ENCODE measurements at places on chromosomes 2 and 18.

DNA sequence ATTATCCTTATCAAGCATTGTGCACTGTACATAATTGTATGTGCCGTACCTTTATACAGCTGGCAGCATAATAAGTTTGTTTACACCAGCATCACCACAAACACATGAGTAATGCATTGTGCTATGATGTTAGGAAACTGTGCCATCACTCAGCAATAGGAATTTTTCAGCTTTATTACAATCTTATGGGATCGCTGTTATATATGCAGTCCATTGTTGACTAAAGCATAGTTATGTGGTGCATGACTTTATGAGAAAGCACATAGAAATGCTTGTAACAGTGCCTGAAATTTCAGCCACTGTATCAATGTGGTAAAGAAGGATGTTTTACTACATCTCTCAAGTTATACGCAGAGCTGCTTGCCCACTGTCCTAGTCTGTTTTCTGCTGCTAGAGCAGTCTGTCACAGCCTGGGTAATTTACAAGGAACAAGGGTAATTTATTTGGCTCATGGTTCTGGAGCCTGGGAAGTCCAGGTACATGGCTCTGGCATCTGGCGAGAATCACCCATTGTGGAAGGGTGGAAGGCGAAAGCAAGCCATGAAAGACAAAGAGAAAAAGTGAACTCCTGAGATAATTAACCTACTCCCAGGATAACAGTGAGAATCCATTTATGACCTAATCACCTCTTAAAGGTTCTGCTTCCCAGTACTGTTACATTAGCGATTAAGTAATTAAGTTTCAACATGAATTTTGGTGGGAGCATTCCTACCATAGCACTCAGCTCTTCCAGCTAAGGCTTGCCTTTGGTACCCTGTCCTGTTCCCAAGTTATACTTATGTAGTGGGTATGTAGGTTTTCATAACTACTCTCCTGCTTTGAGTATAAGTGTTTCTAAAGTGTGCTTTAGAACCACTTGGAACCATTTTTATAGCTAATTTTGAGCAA lies 4.6 kb downstream of the MAP3K20 start:
- DNase-seq: no peak

- no peak for DNase-seq
Observed at GRCh38 chr2:109699646-109700045, 85.5 kb downstream of the SOWAHC start.

DNA sequence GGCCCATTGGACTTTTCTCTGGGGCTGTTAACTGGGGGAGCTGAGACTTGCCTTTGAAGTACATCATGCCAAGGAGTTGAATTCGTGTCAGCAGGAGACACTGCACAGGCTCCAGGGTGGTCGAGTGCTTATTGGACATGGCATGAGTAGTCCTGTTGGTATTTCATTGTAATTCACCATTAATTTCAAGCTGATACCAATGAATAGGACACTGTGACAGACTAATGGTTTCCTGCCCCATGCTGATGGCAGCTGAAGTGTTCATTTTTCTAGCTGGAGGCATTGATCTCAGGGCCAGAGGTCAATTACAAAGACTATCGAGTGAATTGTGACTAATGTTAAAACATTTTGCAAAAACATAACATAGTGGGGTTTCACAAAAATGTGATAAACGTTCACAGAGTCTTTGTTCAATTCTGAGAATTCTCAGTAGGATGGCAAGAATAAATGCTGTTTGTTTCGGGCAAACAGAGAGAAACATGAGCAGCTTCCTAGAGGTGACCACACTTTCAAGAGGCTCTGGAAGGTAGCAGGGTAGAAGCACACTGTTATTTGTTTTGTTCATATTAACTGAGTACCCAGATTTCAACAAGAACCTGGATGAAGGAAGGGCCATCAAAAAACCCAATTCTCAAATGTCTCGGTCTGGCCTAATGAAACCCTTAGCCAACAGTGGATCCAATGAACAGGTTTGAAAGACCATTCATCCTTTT lies 90.6 kb upstream of the ARL4C start:
- no peak for DNase-seq

DNA sequence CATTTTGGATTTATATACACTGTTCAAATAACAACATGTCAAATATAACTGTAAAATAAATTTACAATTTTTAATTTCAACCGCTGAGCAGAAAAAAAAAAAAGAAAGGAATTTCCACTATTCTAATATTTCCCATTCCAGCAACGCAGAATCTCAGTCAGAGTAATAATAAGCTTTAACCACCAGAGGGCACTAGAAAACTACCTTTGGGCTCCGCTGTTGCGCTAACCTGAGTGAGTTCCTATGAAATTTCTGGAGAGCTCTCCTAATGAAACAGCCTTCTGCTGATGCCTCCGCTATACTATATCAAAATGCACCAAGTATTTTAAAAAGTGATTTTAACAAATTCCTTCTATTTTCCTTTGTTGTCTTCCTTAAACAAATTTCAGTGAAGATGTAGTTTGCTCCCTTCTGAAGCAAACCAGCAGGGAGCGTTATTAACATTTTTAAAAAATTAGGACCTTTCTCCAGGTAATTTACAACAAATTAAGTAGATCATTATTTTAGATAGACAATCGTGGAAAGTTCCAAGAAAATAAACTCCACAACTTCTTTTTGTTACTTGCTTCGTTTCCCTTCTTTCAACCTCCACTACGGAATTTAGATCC lies 23.0 kb downstream of the ERMN start:
- DNase-seq: peak; percentile 39

DNA sequence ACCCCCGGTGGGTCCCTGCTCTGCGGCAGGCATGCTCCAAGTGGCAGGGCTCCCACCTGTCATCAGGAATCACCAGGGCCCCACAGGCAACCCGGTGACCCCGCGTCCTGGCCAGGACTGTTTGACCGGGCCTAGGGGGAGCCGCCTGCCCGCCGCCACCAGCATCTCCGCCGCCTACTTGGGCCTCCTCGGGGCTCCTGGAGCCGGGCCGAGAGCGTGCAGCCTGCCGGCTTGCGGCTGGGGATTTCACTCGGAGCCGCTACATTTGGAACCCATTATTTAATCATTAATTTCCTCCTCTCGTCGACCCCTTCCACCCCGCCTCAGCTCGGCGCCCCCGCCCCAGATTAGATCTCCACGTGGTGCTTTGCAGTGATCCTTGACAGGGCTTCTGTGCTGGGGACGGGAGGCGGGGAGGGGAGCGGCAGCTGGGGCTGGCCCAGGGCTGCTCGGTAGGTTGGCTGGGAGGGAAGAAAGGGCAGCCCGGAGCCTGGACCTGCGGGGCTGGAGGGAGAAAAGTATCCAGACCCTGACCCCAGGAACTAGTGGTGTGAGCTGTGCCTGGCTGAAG lies 295.4 kb downstream of the CYP26B1 start:
- DNase-seq: no peak

GRCh38 chr2:18123577-18123976 lies 245.1 kb downstream of the KCNS3 start:
- no peak for DNase-seq

DNA sequence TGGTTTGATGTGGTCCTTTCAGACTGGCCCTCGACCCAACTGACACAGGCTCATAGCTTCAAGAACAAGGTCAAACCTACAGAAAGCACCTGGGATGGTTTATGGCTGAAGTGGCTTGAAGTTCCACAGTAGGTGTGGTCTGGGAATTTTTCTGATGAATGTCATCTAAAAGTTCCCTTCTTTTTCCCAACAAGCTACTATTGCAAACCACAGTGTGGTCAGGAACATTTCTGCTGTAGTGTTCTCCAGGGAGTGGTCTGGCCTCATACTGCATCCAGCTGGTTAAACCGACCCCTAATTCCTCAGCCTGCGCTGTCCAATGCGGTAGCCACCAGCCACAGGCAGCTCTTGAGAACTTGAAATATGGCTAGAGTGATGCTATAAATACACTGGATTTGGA lies 92.7 kb downstream of the FAM124B start:
- no peak for DNase-seq

DNA sequence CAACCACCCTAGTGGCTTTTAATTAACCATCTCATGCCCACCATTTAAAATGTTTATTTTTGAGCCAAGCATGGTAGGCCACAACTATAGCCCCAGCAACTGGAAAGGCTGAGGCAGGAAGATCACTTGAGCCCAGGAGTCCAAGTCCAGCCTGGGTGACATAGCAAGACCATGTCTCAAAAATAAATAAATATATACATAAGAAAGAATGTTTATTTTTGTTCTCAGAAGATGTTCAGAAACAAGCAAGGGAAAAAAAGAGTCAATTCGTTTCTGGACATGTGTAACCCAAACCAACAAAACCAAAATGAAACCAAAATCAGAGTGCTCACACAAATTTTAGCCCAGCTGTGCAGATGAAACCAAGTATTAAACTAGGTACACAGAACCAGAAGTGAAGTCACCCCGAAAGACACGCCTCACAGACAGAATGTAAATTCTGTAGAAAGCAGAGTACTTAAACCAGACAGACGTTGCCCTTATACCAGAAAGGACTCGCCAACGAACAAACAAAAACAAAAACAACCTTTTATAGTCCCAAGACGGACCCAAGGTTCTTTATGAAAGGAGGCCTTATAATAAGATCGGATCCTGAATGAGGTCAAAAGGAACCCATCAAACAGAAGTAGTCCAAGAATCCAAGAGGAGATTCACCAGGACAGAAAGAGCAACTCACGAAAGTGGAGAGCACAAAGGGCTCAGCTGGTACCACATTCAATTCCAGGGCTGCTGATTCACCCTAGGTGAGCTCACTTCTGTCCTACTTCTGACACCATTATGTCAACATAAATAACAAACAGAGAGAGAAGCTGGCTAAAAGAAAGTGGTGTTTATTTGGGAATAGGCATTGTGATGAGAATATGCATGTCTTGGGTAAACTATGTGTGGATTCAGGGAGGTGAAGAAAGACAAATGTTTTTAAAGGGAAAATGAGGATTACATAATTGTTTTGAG lies 31.8 kb upstream of the MTCL1 start:
- no peak for DNase-seq

- no peak for DNase-seq
Observed at GRCh38 chr18:2114765-2115164, 456.5 kb downstream of the METTL4 start.

DNA sequence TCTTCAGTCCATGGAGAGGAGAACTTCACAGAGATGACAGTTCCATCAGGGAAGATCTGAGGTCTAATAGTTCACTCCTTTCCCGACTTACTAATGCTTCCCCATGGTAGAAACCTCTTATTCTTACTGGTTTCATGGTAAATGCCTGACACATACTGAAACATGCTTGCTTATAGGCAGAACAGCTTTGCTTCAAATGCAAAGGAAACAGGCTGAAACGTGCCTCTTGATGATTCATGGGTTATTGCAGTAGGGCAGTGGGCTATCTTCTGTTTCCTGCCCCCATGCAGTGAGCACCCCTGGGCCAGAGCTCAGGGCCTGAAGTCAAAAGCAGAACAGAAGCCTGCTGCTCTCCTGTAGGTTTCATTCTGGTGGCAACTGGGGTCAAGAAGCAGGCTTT lies 223.5 kb downstream of the RDH14 start:
- DNase-seq: no peak

DNA sequence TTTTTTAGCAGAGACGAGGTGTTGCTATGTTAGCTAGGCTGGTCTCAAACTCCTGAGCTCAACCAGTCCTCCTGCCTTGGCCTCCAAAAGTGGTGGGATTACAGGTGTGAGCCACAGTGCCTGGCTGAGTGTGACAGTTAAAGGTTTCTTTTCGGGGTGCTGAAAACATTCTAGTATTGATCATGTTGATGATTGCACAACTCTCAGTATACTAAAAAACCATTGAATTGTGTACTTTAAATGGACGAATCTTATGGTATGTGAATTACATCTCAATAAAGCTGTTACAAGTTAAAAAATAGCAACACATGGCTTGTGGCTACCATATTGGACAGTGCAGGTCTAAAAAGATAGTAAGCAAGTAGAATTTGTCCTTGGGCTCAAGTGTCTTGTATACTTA lies 22.3 kb downstream of the PAPOLG start:
- no peak for DNase-seq

GRCh38 chr2:47346107-47346506 lies 56.8 kb upstream of the MSH2 start:
- DNase-seq: no peak

Measured in RCC 7860 (cell line).